ENCODE measurements at places on chromosomes 12 and 14.

- peak; percentile 78 for DNase-seq
Measured at GRCh38 chr14:76267322-76268046, 108.5 kb upstream of the ESRRB start.

DNA sequence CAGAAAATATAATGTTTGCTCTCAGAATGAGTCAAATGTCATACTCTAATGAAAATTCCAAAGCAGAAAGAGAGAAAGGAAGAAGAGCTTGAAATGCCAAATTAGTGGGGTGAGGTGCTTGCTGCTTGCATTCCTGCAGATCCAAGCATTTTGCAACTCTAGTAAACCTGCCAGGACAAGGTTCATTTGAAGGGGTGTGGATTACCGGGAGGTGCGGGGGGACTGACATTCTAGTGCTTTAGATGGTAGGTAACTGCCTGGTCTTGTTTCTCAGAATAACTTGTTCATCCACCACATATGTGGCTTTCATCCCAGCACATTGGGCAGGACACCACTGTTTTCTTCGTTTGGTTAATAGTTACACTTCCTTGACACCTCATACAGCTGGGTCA is 144.4 kb downstream of the AKAP6 start:
- DNase-seq, result peak; percentile 75

DNA sequence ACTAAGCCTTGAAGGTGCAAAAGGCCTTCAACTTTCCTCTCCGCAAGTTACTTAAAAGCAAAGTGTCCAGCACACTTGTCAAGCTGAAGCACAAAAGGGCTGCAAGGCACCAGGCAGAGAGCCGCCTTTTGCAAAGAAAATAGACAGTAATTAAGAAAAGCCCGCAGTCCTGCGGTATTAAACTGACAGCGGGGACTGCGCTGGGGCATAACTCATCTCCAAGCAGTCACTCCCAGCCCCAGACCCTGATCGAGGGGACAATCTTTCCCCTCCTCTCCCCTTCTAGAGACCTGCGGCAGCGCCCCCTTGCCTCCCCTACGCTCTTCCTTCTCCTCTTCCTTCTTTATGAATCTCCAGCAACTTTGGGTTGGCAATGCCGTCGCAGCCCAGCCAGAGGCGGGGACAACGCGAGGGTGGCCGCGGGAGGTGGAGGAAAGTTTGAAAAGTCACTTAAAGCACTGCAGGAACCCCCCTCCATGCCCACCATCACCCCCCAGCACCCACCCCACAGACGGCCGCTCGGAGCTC is 200.9 kb upstream of the CAND1 start:
- peak; percentile 10 for DNase-seq

GRCh38 chr14:36626151-36626550 is 35.5 kb upstream of the PAX9 start:
- no peak for DNase-seq

DNA sequence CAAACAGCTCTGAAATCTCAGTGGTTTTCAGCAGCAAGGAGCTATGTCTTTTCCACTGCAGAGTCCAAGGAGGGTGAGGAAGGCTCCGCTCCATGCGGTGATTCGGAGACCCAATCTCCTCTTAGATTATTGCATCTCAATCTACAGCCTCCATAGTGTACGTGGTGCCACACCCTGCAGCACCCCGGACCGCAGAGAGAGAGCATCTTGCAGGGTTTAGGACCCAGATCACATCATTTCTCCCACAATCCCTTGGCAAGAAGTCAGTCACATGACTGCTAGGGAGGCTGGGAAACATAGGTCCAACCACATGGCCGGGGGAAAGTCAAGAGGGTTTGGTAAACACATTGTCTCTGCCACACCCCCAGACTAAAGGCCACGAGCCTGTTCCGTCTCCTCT is 209.4 kb upstream of the TMEM132C start:
- DNase-seq, result no peak

GRCh38 chr14:102544747-102545460 is 35.3 kb upstream of the ANKRD9 start:
- DNase-seq, result peak; percentile 41

GRCh38 chr12:48000878-48001504 is 3.3 kb downstream of the COL2A1 start:
- DNase-seq, result no peak

DNA sequence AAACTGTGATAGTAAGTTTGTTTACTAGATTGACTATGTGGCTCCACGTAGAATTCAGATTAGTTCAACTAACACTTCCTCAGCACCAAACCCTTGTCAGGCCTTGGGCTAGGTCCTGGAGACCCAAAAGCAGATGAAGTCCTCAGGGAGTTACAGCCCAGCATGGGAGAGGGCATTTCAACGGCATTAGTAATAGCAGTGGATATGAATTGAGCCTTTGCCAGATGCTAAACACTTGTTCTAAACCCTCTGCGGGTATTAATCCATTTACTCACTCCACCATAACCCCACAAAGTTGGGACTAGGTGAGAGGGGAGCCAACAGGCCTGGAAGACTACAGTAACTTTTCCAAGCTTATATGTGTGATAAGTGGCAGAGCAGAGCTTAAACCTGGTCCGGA is 714.6 kb downstream of the DIO2 start:
- DNase-seq, result no peak

GRCh38 chr12:41962171-41962572 is 182.5 kb downstream of the GXYLT1 start:
- DNase-seq, result peak; percentile 8

- peak; percentile 34 for DNase-seq
Measured at GRCh38 chr14:57486767-57487379, 6.8 kb downstream of the CCDC198 start.

DNA sequence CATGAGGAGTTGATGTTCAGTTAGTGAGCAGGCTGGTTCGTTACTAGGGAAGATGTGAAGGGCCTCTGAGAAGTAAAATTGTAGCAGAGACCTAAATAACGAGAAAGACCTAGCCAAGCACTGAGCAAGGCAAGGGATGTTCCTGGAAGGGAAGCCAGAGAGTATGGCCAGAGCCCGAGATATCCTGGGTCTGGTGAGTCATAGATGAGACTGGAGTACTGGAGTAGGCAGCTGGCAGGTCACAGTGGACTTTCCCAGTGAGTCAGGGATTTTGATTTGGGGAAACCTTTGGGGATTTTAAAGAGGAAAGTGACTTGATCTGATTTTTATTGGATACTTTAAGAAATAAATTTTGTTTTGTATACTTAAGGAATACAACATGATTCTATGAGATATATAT is 369.0 kb downstream of the DIO2 start:
- DNase-seq, result no peak

DNA sequence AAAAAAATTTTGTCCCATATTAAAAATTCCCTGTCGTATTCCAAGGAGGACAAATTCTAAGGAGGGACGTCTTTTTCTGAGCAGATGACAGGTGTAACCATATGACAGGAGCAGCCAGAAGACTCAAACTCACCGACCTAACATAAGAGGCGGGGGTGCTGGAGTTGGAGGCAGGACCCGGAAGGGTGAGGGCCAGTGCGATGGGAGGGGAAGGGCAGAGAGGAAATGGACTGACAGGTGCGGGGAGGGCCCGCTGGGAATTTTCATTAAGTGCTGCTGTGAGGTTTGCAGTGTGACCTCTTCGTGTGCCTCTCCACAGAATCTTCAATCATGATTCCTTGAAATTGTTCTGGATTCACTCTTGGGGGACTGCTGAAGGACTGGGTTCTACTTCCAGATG is 189.4 kb downstream of the NTF3 start:
- DNase-seq, result no peak

- no peak for DNase-seq
Measured at GRCh38 chr12:65585648-65586602, 238.4 kb upstream of the HMGA2 start.

DNA sequence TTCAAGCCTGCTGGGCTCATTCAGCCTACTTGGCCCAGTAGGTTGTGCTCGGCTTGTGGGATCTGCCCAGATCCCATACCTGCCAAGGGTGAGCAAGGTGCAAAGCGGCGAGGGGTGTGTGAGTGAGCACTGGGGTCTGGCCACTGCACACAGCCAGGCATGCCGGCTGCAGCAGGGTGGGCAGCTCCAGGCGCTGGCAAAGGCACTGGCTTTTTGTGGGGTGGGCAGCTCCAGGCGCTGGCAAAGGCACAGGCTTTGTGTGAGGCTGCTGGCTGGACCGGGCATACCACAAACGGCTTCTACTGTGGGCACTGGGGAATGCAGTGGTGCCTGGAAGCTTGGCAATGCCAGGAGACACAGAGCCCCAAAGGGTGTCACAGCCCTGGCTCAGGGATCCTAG is 137.4 kb downstream of the SLC16A7 start:
- DNase-seq, result no peak

DNA sequence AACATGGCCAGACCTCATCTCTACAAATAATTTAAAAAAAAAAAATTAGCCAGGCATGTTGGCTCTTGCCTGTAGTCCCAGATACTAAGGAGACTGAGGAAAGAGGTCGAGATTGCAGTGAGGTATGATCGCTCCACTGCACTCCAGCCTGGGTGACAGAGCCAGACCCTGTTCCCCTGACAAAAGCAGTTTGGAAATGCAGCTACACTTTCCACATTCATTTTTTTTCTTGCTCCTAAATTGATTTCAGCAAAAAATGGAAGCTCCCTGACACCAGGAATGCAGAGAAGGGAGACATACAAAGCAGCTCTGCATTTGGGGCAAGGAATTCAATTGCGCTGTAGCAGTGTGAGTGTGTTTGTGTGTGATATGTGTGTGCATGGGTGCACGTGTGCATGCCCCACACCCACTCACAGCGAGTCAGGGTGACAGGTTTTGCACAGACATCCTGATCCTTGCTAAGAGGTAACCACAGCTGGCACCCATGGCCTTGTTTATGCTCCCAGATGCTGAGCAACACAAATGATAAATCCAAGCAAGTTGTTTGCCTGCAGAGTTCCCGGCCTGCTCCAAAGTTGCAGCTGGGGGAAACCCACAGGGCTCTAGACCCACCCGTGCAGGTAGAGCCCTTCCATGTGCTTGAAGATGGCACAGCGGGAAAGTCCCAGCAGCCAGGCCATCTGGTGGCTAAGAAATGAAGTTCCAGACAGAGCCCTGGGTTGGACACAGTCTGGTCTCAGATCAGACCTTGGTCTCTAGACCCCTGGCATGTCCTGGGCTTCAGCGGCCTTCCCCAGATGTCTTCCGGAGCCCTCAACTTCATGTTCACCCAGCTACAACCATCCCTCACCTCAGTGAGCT is 25.9 kb upstream of the BDKRB2 start:
- peak; percentile 66 for DNase-seq

DNA sequence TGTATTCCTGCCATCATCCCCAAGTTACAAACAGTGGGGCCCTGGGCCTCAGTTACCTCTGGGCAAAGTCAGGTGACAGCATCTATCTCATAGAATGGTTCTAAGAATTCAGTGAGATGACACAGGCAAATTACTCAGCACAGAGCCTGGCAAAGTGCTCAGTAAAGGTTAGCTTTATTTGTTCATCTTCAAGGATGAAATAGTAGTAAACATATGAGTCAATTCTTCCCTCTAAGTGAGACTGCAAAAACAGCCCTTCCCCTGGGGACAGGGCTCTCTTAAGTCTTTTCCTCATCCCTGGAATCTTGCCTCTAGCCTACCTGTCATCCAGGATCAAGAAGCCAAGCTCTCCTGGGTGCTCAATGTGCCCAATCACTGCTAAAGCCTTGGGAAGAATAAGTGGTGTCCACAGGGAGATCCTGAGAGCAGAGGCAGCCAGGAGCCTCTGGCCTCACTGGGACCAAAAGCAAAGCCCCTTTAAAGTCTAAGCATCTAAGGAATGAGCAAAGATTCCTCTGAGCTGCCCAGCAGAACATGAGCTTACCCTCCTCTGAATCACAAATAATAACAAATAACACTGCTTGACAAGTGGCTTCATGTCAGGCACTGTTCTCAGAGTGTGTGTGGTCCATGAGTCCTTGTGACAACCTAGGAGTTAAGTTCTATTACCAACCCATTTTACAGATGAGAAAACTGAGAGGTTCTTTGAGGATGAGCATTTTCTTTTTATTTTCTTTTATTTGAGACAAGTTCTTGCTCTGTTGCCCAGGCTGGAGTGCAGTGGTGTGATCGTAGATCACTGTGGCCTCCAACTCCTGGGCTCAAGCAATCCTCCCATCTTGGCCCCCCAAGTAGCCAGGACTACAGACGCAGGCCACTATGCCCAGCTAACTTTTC is 12.1 kb downstream of the NUAK1 start:
- no peak for DNase-seq

GRCh38 chr14:104220215-104221070 is 82.1 kb downstream of the KIF26A start:
- no peak for DNase-seq

- no peak for DNase-seq
Measured at GRCh38 chr14:56759633-56760032, 50.6 kb downstream of the OTX2 start.

GRCh38 chr12:93638095-93638494 is 39.1 kb upstream of the CRADD start:
- no peak for DNase-seq

DNA sequence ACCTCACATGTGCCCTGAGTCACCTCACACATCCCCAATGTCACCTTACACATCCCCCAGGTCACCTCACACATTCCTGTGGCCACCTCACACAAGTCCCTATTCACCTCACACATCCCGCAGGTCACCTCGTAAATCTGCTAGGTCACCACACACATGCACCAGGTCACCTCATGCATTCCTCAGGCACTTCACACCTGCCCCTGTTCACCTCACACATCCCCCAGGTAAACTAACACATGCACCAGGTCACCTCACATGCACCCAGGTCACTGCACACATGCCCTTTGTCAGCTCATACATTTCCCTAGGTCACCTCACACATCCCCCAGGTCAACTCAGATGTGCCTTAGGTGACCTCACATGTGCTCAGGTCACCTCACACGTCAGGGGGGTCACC is 639.8 kb downstream of the TMEM121 start:
- no peak for DNase-seq

DNA sequence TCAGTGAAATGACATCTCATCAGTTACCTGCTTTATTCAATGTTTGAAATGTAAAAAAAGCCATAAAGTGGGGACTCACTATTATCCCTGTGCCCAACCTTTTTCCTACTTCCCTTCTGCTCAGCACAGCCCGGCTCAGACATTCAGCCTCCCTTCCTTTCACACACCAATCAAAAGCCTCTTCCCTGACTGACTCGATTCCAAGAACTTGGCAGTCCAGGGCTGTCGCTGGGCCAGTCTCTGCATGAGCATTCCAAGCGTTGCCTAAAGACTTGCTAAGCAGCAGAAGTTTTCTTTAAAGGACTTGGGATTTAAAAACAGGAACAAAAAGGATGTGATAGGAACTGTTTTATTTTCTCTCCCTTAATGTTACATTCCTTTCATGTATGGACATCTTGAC is 22.7 kb downstream of the ITPR2 start:
- peak; percentile 69 for DNase-seq

DNA sequence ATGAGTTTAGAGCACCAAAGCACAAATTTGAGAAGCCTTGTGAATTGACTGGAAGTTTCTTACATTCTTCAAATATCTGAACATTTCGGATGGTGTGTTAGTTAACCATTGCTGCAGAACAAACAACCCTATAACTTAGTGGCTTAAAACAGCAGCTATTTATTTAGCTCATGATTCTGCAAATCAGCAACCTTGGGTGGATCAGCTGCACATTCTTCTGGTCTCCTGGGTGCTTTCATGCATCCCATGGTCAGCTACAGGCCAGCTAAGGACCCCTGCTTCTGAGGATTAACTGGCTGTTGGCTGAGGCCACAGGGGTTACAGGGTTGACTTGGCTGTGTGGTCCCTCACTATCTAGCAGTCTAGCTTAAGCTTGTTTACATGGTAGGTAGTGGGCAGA is 114.0 kb upstream of the HIF1A start:
- no peak for DNase-seq

- DNase-seq, result no peak
Measured at GRCh38 chr12:13383379-13383778, 186.9 kb downstream of the EMP1 start.

Data from muscle of back (tissue), 13 donors.